Fibroblast of skin of scalp (primary cell): ENCODE measurements at places on chromosomes 16 and 17.
A peak's percentile ranks its signal among the peaks of the same experiment; 100 is the strongest.

DNA sequence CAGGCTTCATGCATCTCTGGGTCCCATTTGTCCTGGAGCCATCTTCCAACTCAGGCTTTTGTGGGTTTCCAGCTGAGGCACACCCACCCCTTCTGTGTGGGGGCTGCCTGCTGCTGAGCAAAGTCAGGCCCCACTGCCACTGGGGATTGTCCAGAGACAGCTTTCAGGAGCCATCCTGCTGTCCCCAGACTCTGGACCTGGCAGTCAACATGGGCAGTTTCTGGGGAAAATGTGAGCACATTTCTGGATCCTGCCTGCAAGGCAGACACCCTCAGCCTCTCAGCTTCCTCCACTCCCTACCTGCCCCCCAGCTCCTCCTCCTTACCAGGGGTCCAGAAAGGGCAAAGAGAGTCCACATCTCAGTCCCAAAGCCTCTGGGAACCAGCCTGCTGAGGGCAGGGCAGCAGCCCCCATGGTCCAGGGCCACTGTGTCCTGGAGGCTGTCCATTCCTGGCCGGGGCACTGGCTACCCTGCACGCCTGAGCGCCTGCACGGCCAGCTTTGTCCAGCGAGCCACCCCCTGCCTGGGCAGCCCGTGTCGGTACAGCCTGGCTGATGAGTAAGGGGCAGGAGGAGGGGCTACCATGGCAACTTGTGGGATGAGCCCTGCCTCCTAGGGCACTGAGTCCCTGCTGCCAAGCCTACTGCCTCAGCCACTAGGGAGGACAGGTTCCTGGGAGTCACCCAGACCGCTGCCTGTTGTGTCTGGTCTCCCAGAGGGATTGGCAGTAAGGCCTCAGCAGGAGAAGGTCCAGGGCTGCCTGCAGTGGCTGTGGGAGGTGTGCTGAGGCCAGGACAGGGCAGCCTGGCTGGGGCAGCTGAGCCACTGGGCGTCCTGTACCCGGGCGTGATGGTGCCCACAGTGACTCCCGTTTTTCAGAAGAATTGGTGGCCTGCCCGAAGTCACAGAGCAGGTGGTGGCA, at the start of gene SLC47A2:
TSS of gene SLC47A2 (minus strand) at position 477 of the 923 bp plus-strand sequence. CDS start at position 448, 29 bp downstream.
- DNase-seq, result no peak

GRCh38 chr17:64950871-64951270, 31.6 kb upstream of the LRRC37A3 start:
- DNase-seq, result peak; percentile 14

DNA sequence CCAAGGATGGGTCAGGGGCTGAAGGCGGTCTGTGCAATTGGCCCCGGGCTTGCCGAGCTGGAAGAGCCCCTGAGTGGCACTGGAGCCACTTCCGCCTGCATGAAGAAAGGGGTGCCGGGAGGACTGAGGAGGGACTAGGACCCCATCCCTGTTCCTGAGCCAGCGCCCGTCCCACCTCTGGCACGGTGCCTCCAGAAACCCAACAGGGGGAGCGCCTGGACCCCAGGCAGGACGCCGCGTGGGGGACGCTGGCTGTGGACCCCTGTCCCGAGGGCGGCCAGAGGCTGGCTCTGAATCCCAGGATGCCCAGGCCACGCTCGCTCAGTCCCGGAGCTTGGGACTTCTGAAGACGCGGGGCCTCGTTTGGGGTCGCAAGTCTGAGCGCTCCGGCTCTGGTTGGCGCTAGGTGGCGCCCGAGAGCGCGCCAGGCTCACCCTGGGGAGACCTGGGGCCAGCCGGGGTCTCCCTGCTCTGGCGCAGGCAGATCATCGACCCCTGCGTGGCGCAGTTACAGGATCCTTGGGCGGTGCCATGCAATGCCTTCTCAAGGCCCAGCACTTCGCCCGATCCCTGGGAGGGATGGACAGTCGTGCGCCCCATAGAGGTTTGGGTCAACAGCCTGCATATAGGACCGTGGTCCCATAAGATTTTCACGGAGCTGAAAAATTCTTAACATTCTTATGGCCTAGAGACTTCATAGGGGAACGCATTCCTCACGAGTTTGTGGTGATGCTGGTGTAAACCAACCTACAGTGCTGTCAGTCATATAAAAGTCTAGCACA, 58.5 kb upstream of the CREBBP start:
- DNase-seq, result peak; percentile 95

GRCh38 chr17:70080541-70081347, 5.7 kb downstream of the KCNJ16 start:
- DNase-seq, result peak; percentile 52

- peak; percentile 45 for DNase-seq
These were observed 64.9 kb upstream of the LGALS9 start for GRCh38 chr17:27565874-27566670.

DNA sequence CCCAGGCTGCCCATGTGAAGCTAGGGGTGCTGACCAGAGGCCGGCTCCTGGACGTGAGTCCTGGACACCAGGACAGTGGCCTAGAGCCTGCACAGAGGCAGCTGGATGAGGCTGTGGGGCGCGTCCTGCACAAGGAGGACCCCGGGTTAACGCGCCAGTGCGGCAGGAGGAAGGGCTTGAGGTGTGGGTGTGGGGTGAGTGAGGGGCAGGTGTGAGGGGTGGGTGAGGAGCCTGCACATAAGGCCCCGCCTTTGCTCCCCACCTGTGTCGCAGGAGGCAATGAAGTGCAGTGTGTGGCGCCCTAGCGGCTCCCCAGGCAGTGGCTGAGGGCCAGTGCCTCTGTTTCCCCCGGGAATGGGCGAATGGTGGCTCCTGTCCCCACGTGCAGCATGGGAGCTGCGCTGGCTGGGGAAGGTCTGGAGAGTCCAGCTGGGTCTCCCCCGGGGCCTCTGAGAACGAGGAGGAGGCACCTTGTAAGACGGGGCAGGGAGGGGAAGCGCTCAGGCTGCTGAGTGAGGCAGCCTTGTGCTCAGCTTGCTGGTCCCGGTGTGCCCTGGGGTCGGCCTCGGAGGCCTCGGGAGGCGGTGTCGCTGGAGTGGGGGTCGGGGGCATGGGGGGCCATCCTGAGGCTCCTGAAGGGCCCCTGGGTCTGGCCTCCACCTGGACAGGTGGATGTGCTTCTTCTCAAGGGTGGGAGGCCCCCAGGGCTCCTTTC, 3.2 kb downstream of the CD7 start:
- DNase-seq, result no peak

DNA sequence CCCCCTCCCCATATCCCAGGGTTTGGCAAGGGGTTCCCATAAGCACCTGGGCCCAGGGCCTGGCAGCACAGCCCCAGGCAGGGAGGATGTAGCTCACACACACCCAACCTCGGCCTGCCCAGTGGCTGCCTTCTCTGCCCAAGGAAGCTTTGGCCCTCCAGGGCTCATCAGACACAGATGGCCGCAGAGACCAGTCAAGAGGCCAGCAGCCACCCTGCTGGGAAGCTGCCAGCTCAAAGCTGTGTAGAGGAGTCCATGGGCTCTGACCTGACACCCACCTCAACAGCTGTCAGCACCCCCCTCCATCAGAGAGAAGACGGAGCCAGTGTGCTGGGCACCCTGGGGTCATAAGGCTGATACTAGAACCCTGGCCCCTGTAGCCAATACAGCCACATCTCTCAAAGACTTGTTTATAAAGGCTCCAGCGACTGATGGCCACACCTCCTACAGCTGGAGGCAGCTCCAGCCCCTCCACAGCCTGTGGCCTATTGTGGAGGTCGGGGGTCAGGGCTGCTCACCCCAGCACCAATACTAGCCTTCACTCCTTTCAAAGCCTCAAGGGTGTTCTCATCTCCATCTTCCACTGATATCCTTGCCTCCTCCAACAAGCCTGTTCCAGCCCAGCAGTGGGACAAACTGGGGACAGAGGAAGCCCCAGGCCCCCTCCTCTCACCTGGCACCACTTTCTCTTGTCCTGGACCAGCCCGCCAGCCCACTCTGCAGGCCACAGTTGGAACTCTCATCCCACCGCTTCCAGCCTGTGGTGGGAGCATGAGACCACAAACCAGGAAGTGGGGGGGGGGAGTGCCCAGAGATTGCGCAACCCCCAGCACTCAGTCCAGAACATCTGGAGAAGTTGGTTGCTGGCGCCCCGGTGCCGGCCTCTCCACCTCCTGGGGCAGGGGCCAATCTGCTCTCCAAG, 2.2 kb upstream of the MPG start:
- peak; percentile 84 for DNase-seq

DNA sequence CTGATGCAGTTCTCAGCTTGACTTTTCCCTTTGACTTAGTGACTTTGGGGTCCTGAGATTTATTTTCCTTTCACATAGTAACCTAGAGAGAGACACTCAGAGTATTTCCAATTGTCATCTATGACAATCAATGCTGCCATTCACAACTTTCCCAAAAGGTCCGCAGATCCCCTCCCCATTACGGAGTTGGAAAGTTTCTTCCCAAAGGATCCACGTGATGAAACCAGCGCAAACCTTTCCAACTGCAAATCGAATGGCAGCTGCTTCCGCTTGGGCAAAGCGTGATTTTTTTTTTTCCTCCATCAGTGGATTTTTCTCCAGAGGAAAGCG, 538 bp upstream of the FCSK start:
- DNase-seq, result no peak

- no peak for DNase-seq
These were observed 33.7 kb upstream of the COQ7 start for GRCh38 chr16:19033761-19034160.

GRCh38 chr17:37265446-37266173, 110.2 kb upstream of the C17orf78 start:
- DNase-seq, result no peak

- no peak for DNase-seq
These were observed 4.2 kb downstream of the RBFOX3 start for GRCh38 chr17:79606487-79607281.

- no peak for DNase-seq
These were observed 5.5 kb upstream of the TCF25 start for GRCh38 chr16:89867918-89868317.

DNA sequence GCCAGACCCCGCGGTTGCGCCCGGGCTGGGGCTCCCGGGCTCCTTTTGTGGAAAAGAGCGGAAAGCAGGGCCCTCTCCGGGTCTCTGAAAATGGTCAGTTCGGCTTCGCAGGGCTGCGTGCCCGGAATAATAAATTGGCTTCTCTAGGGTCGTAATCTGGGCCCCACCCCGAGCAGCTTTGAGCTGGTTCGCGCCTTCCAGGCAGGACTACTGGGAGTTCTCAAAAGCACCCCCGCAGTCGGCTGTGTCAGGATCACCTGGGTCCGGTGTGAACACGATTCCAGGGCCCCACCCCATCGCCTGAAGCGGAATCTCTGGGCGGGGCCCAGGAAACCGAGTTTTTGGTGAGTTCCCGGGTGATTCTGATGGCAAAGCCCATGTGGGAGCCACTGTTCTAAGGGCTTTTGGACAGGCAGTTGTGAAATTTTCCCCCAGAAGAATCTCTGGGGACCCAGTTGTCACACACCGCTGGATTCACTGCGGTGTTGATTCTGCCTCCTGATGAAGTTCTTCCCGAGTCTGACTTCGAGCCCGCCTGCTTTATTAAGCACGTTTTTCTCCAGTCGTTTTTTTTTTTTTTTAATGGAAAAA, 77.0 kb downstream of the MRC2 start:
- DNase-seq, result no peak

DNA sequence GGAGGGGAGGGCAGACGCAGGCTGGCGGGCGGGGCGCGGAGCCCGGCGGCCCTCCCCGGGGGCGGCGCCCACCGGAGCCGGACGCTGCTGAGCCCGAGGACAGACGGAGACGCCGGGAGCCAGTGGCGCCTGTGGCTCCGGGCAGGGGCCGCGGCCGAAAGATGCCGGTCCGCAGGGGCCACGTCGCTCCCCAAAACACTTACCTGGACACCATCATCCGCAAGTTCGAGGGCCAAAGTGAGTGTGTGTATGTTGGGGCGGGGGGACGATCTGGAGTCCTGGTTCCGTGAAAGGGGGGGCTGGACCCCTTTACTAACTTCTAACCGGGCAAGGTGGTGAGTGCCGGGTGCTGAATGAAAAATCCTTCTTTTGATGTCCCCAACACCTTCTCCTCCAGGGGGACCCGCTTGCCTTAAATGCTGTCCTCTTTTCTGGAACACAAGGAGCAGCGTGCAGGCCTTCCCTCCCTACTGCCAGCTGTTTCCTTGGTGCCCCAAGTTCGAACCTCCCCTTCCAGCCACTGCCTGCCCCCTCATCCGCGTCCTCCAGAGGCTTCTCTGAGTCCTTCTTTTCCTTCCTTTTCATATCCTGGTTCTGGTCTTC, at the start of gene KCNH6:
TSS of gene KCNH6 (plus strand) at position 106 of the 603 bp plus-strand sequence. CDS start at position 162, 56 bp downstream.
- DNase-seq, result no peak

- DNase-seq, result no peak
These were observed 855 bp downstream of the HSF4 start for GRCh38 chr16:67165121-67166078.

- DNase-seq, result no peak
These were observed 84.6 kb downstream of the NT5M start for GRCh38 chr17:17387498-17388362.

GRCh38 chr17:31379597-31380205, 11.8 kb upstream of the RAB11FIP4 start:
- DNase-seq, result no peak

- DNase-seq, result no peak
These were observed 38.6 kb downstream of the WDR45B start for GRCh38 chr17:82609655-82610054.

GRCh38 chr16:47056688-47057629, 83.5 kb upstream of the DNAJA2 start:
- no peak for DNase-seq

GRCh38 chr17:28860363-28860808, 5.6 kb downstream of the ERAL1 start:
- no peak for DNase-seq

GRCh38 chr16:88305176-88305575, 77.6 kb upstream of the ZNF469 start:
- no peak for DNase-seq

GRCh38 chr16:11010575-11011221, 66.3 kb downstream of the CLEC16A start:
- no peak for DNase-seq

- no peak for DNase-seq
These were observed 1165.6 kb upstream of the CDH8 start for GRCh38 chr16:63201851-63202250.

DNA sequence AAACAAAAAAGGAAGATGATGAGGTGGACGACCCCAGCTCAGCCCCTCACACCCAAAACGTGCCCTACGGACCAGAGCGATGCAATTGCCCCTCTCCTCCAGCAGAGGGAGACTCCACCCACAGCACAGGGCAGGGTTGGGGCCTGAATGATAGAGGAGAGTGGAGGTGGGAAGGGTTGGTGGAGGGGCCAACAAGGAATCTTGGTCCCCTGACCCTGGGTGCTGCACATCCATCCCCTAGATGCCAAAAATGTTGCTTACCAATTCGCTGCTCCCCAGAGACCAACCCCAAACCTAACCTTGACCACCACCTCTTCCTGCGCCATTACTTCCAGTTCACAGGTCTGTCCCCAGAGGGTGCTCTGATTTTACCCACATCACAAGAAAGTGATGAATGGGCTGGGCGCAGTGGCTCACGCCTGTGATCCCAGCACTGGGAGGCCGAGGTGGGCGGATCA, 12.9 kb downstream of the P2RX5 start:
- peak; percentile 20 for DNase-seq

- peak; percentile 63 for DNase-seq
These were observed 146.6 kb downstream of the TRIM37 start for GRCh38 chr17:58960068-58960467.

- DNase-seq, result peak; percentile 77
These were observed 20.3 kb downstream of the METRNL start for GRCh38 chr17:83099570-83100181.
